ENCODE measurements at places on chromosomes 6 and 20.

- no peak for DNase-seq
These were observed 2.9 kb downstream of the RIPOR2 start for GRCh38 chr6:24932832-24933231.

DNA sequence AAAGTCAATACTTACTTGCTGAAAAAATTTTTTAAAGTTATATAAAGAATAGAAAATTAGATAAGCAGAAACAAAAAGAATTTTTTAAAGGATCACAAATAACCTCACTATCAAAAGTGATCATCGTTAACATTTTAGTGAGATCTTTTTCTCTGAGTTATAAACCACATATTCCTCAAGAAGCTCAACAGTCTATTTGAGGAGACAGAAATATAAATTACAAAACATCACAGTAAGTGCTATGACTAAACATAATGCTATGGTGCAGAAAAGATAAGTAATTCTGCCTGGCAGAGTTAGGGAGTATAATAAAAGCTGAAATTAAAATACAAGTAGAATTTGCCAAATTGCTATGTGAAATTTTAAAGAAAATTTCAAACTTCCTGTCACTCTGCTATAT is 226.7 kb downstream of the LMBRD1 start:
- no peak for DNase-seq

DNA sequence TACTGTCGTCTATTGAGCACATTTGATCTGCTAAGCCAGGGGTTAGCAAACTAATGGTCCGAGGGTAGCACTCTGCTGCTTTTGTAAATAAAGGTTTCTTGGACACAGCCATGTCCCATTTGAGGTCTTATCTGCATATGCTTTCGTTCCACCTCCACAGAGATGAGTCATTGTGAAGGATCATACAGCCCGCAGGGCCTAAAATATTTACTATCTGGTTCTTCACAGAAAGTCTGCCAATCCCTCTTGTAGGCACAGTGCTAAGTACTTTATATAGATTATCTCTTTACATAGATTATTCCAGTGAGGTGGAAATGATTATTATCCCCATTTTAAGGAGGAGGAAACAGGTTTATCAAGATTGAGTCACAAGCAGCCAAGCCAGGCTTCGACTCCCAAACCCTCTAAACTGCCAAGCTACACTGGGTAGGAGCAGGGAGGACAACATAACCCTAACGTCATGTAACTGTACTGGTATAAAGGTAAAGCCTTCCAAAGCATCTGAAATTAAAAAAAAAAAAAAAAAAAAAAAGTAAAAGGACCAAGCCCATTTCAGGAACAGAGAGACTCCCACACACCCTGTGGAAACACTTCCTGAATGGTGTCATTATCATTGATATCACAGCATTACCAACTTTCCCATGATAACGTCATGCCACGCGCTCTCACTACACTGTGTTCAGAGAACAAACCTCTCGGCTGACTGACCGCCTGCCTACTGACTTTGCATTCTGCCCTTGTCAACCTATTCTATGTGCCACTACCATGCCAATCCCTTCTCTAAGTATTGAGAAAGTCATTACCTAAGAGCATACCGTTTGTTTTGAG is 101.0 kb downstream of the KIF16B start:
- DNase-seq, result no peak

GRCh38 chr20:53889411-53890148 is 180.8 kb downstream of the BCAS1 start:
- DNase-seq, result no peak

DNA sequence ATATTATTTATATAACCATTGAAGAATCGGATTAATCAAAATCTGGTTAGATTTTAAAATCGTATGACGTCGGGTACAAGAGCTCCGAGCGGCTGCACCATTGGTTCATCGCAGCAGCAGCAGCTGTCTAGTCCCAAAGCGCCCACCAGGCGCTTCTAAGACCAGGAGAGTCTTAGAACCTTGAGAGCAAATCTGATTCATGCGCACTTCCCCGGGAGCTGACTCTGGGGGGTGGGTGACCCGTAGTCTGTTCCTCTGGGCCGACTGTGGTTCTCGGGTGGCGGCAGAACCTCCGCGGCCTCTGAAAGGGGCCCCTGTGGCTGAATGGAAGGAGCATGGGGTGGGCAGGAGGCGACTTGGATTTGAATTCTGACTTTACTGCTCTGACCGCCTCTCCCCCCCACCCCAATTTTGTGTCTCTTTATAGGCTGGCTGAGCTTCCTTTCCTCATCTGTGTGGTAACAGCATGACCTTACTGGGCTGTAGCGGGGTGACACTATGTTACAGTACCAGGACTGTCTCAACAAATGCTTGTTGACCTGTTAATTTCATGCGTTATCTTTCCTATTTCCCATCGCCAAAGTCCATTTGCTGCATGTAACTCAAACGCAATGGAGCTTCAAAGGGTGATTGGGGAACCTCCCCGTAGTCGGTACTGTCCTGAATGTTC is 119.7 kb downstream of the RTN4IP1 start:
- no peak for DNase-seq

DNA sequence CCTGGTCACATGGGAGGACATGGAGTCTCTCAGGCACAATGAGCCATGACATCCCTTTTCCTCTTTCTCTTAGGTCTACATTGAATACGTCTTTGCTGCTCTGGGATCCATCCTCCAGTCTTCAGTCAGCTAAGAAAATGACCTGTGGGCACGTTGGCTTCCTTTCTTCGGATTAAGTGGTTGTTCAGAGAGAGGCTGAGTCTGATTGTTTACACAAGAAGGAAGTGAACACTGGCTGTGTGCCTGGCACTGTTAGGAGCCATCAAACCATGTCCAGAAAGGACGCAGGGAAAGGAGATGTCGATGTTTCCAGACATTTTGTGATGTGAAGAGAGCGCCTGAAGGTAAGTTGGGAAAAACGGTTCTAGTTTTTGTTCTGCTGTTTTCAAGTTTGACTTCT is 309.9 kb upstream of the CDYL start:
- DNase-seq, result no peak

DNA sequence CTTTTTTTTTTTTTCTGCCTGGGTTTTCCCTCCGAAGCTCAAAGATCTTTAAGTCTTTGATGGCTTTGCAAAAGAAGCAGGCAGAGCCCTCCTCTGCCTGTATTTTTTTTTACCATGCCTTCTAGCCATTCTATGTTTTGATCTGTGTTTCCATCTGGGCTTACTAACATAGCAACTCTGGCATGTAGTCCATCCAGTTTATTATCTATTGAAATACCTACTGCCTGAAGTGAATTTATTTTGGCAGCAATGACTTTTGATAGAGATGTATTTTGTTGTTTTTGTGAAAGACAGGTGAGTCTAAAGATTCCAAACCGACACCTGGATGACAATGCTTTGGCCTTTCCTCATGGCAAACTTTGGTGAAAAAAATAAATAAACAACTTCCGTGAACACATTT is 1157.7 kb upstream of the MAP3K7 start:
- no peak for DNase-seq

DNA sequence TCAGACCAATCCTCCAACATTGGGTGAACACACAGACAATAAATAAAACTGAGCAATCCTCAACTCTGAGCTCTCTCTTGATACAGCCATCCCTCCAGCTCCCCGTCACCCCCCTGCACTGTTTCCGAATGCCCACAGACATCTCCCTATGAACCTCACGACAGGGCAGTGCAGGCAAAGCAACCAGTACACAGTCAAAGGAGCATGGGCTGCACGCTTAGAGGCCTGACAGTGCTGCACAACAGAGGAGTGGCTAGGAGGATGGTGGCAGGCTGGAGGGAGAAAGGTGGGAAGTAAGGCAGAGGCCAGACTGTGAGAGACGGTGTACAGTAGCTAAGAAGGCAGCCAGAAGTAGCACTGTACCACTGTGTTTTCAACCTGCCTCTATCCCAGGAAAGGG is 24.0 kb downstream of the FYN start:
- DNase-seq, result no peak

- DNase-seq, result no peak
These were observed 23.7 kb downstream of the PLCB1 start for GRCh38 chr20:8155812-8156211.

DNA sequence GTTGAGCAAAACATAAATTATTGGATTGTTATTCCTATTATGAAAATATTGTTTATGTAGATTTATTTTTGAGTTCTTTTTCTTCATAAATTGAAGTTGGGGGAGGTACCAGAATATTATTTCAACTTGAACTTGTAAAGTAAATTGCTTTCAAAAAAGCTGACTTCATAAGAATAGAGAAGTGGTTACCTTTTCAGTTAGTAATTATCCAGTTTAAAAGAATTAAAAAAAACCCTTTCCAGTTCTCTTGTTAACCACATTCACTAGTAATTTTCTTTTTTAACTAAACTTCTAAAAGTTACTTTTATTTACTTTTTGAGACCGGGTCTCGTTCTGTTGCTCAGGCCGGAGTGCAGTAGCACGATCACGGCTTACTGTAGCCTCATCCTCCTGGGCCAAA is 124.3 kb downstream of the CDKAL1 start:
- no peak for DNase-seq

- DNase-seq, result no peak
These were observed 10.2 kb downstream of the STX11 start for GRCh38 chr6:144160431-144161005.

GRCh38 chr6:119035459-119035858 is 43.0 kb downstream of the FAM184A start:
- DNase-seq, result no peak

- DNase-seq, result no peak
These were observed 102.6 kb downstream of the MRPL14 start for GRCh38 chr6:44024574-44025219.

DNA sequence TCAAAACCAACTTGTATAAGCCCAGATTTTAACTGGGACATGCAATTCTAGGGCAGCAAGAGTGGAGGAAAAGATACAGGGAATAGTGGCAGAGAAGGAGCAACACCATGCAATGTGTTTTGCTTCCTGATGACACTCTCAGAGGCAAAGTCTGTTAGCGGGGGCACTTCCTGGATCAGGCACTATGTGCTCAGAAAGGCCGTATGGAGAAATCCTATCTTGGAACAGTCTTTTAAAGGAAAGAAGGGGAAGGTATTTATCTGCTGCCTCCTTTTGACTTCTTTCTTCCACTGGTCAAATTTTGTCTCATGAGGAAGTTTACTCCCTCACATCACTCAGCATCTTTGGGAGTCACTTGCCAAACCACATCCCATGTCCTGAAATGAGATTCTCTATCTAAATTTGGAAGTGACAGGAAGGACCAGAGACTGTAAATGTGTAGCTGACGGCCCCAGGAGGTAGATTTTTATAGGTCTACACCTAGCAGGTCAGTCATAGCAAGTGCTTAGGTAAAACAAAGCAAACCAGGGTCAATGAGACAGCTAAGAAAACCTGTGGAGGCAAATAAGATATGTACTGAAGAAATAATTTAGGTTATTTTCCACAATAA is 91.7 kb upstream of the ELOVL5 start:
- DNase-seq, result no peak

DNA sequence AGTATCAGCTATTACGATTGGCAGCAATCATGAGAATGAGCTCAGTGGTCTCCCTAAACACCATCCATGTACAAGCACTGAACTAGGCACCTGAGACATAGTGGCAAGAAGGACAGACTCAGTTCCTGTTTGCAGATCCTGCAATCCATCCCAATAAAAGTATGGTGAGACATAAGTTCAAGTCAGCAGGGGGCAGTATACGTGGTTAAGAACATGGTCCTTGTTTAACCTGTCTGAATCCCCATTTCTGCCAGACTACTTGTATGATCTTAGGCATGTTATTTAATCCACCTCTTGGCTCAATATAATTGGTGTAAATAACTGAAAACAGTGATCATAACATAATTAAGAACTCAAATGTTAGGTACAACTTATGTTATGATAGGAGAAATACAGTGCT is 33.2 kb upstream of the PNISR start:
- DNase-seq, result no peak

GRCh38 chr20:49685809-49686208 is 27.9 kb downstream of the B4GALT5 start:
- DNase-seq, result no peak

Measured in CMK (cell line).